NCI-H510A treated with DMSO at 0.1 percent for 48 hours (cell line): ENCODE measurements at places on chromosomes 3 and 15.

DNA sequence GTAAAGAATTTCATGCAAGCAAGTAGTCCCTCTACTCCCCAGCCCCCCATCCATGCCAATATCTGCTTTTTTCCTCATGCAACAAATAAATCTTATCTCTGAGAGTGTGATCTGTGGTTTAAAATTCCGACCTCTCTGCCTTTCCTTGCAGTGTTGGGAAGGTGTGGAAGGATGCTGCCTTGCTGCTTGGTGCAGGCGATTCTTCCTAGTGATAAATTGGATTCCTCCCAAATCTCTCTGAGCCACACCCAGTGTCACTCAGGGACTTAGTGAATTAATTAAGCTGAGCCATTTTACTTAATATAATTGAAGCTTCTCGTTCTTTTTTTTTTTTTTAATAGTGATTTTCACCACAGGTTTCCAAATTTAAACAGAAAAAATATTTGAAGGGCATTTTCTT lies 3.4 kb downstream of the GAP43 start:
- no peak for DNase-seq

GRCh38 chr3:120982608-120983320 lies 74.8 kb downstream of the STXBP5L start:
- DNase-seq: no peak

DNA sequence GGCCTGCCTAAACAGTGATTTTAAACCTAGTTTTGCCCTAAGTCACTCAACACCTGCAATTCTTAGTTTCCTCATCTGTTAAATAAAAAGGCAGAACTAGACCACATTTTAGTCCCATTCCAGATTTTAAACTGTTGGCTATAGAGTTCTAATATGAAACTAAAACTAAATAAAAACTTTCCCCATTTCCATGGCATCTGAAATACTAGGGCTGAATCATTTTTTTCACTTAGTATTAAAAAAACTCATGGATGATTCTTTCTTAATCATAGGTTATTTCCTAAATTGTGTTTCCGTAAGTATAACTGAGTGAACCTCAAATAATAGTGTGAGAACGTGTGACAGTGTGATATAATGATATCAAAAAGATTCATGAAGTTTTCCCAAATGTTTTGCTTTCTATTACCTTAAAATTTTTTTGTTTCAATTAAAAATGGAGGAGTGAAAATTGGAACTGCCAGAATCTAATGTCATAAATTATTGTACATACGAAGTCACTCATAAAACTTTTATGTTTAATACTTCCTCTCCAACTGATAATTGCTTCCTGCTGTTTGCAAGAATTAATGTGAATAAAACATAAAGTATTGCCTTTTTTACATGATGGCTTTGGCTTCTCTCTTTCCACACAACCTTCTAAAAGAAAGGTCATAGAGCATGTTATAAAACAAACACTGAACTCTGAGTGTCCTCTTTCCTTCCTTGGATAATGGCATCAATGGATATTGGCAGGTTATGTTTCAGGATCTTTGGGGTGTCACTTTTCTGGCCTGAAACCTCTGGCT lies 315.1 kb upstream of the MME start:
- no peak for DNase-seq

- no peak for DNase-seq
Observed at GRCh38 chr3:184320104-184320445, 5.7 kb downstream of the EIF4G1 start.

GRCh38 chr3:177131927-177132636 lies 65.2 kb downstream of the TBL1XR1 start:
- peak; percentile 33 for DNase-seq

DNA sequence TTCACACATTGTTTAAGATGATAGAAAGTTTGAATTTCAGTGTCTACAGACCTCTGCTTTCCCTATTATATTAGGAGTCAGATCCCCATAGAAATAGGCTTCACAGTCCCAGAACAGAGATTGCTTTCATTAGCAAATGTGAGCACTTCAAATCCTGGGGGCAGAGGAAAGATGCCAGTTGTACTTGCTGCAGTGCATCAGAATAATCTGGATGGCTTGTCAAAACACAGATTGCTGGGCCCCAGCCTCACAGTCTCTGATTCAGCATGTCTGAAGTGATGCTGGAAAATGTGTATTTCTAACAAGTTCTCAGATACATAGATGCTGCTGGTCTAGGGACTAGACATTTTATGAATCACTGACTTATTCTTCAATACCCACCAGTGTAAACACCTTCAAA lies 375.2 kb downstream of the FGF12 start:
- no peak for DNase-seq

DNA sequence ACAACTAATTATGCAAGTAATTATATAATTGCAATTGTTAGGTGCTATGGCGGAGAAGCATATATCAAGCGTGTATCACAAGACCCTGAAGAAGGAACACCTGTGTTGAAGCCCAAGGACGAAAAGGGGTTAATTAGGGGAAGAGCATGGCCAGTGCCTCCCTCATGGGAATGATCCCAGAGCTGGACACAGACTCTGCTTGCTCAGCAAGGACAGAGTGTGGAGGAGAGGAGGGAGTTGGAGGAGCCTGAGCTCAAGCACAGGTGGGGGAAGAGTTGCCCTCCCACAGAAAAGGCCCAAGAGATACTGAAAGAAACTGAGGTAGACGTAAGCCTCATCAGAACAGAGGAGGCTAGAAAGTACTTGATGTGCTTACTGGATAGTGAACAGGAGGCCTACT lies 423.7 kb downstream of the EPHB1 start:
- no peak for DNase-seq

DNA sequence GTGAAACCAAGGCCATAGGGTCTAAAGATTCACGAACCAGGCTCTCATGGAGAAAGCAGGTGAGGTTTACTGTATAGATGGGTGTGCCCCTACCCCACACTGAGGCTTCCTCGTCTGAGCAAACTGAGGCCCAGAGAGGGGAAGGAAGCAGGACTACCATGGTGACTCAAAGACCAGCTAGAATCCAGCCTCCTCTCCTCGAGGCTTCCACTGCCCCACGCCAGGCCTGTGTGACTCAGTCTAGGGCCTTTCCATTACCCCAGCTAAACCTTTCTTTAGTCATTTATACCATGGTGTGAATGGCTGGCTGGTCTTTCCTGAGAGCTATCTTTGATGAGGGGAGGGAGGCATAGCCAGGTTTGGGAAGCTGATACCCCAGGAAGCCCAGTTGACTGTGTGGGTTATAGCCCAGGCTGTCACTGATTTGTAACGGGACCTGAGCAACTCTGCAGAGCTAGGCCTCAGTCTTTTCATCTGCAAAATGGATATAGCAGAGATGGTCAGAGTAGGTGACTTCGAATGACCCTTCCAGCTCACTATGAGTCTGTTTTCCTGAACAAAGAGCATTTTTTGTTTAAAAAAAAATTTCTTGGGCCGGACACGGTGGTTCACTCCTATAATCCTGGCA lies 3.0 kb upstream of the RHO start:
- no peak for DNase-seq

DNA sequence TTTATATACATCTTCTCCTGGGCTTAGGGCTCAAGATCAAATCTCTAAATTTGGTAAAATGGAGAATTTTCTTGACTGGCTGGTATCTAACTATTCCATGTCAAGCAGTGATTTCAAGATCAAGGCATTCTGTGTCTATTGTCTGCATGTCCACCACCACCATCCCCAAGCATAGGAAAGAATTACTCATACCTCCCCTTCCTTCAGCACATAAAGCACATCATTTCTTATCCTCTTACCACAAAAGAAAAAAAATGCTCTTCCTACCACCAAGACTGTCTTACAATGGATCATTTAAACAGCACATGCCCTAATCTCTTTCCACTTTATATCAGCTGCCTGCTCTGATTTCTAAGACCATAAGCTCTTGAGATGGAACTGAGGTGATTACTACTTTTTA lies 470.5 kb upstream of the THBS1 start:
- DNase-seq: no peak

GRCh38 chr3:98529856-98530459 lies 1.8 kb upstream of the GPR15 start:
- DNase-seq: no peak

- DNase-seq: no peak
Observed at GRCh38 chr3:98536456-98537017, 4.8 kb downstream of the GPR15 start.

DNA sequence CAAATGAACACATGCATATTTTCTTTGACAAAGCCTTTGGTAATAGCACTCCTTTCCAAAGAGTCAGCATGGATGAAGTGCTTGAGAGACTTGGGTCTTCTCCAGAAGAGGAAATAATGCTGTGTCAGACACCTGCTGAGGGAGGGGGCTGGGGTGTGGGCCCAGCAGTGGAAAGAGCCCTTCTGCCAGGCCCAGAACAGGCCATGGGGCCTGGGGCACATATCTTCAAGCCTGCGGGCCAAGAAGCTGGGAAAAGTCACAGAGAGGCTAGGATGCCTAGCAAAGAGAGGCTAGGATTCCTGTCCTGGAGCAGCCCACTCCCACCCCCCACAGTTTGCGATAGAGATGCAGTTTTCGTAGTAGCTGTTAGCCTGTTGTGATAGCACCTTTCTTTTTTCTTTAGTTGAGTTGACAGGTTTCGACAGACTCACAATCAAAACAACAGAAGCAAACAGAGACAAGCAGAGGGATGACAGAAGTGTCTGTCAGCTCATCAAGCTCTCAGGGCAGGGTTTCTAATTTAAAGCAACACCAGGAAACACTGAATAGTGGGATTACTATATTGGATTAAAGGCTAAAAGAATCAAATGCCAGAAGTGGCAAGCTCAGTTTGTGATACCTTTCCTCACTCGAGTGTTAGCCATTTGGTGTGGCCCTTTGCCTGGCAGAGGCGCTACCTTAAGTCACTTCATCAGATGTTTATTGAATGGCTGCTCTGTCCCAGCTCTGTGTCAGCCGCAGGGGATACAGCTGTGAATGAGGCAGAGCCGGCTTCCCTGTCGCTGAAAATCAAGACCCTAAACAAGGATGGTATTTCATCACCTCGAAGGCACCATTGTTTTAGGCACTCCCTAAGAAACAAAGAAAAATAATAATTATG lies 19.0 kb downstream of the CMTM7 start:
- peak; percentile 58 for DNase-seq
